NCI-H1436 treated with DMSO at 0.1 percent for 48 hours (cell line): ENCODE measurements at places on chromosomes 12 and 14.

DNA sequence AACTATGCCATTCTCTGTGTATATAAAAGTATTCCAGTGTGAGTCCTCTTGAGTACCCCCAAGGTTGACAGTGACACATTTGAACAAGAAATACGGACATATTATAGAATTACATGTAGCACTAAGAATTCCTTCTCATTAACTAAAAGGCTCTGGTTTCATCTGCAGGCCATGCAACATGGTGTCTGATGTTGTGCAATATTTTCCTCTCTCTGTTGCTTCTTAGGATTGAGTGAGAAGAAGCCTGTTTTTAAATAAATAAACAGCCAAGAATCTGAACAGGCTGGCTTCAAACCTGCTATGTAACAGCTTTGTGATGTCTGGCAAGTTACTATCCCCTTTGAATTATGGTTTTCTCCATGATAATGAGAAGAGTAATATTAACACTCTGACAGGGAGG is 22.2 kb upstream of the CCER1 start:
- no peak for DNase-seq

DNA sequence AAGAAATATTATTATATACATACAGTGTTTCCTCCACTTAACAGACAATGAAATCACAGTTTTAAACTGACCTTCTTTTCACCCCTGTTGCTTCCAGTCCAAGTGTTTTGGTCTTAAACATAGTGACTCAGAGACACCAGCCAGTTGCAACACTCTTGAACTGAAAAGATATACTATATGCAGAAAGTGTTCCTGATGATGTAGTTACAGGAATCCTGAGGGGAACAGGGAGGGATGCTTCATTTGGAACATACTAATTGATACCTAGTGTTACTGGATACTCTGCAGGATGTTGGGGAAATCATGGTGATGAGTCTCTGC is 420.8 kb downstream of the CCDC91 start:
- DNase-seq: no peak

GRCh38 chr12:9687228-9687627 is 17.7 kb downstream of the CLEC2D start:
- DNase-seq: no peak

DNA sequence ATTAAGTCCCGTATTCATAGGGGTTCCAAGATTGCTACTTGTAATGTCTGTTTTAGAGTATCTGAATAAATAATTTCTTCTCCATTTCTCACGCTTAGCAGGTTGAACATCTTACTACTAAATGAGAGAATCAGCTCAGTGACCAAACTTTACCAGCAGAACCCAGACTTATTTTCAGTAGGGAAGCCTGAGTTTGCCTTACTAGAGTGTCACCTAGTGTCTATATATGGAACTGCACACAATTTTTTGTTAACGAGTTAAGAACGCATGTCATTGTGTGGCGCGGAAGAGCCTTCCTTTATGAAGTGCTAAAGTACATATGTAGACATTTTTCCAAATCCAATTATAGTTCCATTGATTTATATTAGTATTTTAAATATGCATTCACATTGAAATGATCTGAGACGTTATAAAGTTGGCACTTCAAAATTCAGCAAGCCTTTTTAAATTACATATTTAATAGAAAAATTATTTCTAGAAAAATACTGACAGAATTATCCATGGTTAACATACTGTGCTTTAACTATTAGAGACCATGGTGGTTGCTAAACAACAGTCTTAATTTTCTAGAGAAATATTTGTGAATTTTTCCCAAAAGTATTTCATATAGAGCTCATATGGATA is 88.3 kb downstream of the RPS29 start:
- DNase-seq: no peak

DNA sequence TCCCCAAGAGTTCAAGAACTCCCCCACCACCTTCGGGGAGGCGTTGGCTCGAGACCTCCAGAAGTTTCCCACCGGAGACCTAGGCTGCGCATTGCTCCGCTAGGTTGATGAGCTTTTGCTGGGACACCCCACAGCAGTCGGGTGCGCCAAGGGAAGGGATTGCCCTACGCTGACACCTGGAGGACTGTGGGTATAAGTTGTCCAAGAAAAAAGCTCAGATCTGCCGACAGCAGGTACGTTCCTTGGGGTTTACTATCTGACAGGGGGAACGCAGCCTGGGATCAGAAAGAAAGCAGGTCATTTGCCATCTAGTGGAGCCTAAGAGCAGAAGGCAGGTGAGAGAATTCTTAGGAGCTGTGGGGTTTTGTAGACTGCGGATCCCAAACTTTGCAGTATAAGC is 98.8 kb downstream of the FRMD6 start:
- DNase-seq: no peak

DNA sequence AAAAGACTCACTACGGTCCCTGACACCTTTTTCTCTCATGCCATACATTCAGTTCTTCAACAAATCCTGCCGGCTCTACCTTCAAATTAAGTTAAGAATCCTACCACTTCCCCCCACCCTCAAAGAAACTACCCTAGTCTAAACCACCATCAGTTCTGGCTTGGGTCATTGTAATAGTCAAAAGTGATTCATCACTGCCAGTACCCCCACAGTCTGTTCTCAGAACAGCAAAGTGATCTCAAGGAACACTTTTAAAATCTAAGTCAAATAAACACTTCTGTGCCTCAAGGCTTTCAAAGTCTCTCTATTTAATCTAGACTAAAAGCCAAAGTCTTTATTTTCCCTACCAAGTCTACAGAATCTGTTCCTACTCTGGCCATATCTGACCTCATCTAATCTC is 12.0 kb upstream of the FAM234B start:
- DNase-seq: no peak

GRCh38 chr14:57061009-57061711 is 207.5 kb downstream of the EXOC5 start:
- no peak for DNase-seq

GRCh38 chr14:105005929-105006830 is 14.7 kb downstream of the CDCA4 start:
- no peak for DNase-seq

- DNase-seq: no peak
Measured at GRCh38 chr12:70043490-70044138, 199.6 kb upstream of the CNOT2 start.

- no peak for DNase-seq
Measured at GRCh38 chr12:27645671-27646070, 50.6 kb upstream of the REP15 start.

- no peak for DNase-seq
Measured at GRCh38 chr12:48288387-48289268, 62.1 kb downstream of the ZNF641 start.

GRCh38 chr14:72578514-72578913 is 315.4 kb downstream of the DPF3 start:
- no peak for DNase-seq

DNA sequence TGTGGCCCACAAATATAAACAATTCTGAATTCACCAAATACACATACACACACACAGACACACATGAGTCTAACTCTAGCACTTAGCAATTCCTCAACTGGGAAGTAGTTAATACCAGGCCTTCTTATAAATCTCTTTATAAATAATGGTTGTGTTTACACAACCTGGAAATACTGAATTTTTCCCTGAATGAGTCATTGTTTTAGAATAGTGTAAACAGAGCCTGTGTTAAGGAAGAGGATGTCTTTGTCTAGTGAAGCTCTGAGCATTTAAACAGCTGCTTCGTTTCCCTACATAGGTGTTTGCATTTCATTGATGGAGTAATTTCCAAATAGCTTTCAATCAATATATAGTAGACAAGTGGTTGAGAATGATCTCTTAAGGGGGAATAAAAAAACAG is 218.8 kb downstream of the BTG1 start:
- no peak for DNase-seq

GRCh38 chr14:54446161-54446693 is 5.1 kb upstream of the CNIH1 start:
- no peak for DNase-seq

DNA sequence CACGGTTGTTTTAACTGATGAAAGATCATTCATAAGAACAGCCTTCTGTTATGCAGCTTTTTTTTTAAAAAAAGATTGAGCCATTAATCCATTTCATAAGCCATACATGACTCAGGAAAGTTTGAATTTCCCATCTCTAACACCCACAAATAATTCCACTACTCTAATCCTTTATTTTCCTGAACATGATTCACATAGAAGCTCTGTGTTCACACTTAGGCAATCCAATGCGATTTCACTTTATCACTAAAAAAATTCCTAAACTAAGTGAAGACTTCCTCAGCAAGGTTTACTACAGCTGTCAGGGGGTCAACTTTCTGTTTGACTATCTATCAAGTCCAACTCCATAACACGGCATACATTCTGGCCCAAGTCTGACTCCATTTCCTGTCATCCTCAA is 25.9 kb downstream of the PKP2 start:
- DNase-seq: no peak

DNA sequence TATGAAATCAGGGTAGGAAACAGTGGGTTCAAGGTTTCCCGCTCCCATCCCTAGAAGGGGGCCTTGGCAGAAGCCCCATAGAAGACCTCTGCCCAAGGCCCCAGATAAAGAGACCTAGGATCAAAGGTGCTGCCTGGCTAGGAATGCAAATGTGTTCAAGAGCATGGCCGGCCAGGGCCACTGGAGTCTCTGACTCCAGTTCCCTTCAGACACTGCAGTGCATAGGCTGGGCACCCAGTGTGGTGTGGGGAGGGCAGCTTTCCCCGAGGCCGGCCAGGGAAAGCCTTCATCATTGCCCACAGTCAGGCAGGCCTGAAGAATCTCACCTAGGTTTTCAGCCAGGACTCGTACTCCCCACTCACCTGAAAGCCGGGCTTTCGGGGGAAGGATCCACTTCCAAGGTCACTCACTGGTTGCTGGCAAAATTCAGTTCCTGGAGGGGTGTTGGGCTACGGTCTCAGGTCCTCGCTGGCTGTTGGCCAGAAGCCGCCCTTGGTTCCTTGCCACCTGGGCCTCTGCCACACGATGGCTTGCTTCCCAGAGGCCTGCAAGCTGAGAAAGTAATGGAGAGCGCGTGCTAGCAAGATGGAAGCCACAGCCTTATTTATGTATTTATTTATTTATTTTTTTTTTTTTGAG is 9.7 kb upstream of the PEBP1 start:
- no peak for DNase-seq

DNA sequence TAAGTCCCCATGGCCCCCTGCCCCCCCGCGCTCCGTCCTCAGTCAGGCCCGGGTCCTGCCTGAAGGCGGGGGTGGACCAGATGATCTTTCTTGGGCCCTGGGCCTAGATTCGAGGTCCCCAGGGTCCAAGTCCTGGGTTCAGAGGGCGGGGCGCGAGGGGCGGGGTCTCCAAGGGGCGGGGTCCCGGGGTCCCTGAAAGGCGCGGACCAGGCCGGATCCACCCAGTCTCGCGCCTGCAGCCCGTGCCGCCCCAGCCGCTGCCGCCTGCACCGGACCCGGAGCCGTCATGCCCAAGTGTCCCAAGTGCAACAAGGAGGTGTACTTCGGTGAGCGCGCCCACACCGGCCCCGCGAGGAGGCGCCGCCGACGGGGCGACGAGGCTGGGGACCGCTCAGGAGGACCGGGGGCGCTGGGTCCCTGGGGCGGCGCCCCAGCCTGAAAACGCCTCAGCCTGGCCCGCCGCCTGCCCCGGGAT is 325 bp downstream of the CRIP1 start:
- no peak for DNase-seq

DNA sequence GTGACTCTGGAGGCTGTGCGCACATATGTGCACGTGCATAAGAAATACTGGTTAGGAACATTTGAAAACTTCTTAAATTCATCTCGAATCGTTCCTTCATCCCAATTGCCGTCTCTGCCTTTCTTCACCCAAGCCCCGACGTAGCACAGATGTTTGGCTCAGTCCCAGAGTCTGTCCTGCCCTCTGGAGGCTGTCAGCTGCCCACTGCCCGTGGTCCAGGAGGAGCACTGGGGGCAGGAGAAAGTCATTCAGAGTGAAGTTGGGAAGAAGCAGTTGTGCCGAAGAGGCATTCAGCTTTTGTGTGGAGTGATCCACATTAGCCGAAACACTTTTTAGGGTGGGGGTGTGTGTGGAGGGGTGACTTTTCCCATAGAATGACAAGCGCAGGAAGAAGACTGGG is 124.9 kb downstream of the TSPAN9 start:
- no peak for DNase-seq

DNA sequence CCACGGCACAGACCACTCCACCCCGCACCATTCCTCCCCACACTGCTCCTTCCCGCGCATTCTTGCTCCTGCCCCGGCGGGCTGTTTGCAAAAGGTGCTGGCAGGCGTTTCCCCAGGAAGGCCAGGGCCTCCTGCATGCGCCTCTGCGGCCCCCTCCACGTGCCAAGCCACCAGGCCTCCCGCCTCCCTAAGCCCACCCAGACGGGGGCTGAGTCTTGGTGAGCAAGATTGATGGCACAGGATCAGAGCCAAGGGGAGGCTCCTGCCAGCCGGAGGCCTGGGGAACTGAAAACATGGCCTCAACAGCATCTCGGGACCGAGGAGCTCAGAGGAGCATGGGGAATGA is 328.3 kb upstream of the DIO3 start:
- DNase-seq: no peak

GRCh38 chr12:46430340-46430948 is 57.9 kb upstream of the SLC38A2 start:
- DNase-seq: no peak

GRCh38 chr12:109130297-109131153 is 14.1 kb downstream of the ACACB start:
- no peak for DNase-seq

GRCh38 chr12:69978020-69978419 is 153.0 kb downstream of the MYRFL start:
- DNase-seq: no peak

DNA sequence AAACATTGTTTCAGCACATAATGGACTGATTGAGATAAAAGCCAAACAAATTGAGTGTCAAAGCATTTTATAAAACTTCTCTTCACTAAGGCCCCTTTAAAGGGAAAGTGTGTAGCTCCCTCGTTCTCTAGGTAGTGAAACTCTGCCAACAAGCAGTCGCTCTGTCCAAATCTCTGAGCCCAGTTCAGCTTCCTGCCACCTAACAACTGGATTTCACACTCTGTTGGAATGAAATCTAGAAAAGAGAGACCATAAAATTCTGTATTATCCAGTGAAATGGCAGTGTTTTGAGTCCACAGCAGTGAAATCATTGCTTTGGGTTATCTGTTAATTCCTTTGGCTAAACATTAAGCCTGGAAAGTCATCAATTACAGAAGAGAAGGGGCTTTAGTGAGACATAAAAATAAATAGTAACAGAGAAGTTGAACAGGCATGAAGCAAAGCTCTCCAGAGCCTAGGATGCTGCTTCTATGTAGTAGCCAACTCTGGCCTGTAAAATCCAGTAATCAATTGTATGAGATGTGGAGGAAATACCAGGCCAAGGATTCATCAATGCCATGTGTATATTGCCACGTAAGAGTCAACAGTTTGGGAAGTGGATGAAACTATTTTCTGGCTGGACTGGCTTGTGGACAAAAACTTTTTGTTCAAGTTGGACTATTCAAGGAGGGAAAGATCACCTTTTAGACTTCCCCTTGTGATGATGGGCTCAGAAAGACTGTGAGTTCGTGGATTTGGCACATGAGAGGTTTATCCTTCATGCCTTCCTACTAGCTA is 122.5 kb downstream of the WIF1 start:
- no peak for DNase-seq
